ENCODE measurements at places on chromosomes 4 and X.

DNA sequence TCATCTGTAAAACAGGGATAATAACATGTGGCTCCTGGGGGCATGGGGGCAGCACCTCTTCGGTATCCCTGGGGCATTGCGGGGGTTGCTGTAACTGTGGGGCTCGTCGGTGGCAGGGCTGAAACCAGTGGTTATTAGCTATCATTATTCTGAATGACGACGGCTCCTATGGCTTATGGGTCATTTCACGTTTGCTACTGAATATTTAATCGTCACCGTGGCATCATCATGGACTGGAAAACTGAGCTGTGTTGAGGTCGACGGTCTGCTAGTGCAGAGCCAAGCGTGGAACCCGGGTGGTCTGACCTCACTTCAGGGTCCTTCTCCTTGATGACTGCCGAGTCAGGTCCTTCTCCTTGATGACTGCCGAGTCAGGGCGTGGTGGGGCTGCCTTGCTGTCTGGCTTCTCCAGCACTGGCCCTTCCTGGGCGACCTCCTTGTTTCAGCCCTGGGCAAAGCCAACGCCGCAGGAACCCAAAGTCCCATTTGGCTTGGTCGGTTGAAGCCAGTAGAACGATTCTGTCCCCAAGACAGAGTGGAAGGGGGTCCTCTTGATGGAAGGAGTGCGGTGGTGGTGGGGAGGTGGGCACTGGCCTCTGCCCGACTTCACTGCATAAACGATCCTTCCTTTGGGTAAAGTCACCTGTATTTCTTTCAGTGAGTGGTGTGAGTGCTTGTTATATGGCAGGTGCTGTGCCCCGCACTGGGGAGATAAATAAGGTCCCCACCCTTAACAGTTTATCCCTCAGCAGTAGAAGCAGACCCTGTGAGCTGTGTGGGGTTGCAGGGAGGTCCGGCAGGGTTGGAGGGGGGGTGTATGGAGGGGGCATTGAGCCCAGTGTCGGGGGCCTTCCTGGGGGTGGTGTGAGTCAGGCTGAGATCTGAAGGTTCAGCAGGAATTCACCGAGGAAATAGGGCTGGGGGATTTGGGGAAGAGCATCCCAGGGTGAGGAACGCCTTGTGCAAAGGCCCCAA lies 40.8 kb downstream of the PSAPL1 start:
- peak; percentile 54 for DNase-seq

DNA sequence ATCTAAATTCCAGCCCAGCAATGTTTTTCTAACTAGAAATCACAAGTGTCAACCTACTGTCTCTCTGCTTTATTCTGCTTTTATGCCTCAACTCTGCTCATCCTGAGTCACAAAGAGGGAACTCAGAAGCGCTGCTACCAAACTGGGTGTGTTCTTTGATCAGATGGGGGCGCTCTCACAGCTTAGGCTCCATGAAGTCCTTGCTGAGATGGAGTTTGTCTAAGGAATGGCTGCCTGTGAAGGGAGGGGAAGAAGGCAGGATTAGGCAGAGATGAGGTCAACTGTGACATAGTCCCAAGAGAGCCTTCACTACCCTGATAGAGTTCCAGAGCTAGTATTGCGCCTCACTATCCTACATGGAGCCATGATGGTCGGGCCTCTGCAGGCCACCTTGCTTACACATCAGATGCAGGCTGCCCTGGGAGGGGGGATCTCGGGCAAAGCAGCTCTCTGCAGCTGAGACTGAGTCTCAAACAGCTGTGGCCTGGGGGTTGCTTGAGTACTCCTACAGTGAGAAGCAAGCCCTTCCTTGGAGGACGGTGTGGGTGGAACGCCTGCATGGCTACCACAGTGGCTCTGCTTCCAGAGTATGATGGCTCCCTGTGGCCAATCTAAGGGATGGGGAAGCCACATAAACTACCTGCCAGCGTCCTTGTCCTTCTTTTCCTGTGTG lies 219.9 kb downstream of the CCNG2 start:
- no peak for DNase-seq

GRCh38 chr4:54149323-54149722 lies 49.4 kb downstream of the GSX2 start:
- DNase-seq, result no peak

DNA sequence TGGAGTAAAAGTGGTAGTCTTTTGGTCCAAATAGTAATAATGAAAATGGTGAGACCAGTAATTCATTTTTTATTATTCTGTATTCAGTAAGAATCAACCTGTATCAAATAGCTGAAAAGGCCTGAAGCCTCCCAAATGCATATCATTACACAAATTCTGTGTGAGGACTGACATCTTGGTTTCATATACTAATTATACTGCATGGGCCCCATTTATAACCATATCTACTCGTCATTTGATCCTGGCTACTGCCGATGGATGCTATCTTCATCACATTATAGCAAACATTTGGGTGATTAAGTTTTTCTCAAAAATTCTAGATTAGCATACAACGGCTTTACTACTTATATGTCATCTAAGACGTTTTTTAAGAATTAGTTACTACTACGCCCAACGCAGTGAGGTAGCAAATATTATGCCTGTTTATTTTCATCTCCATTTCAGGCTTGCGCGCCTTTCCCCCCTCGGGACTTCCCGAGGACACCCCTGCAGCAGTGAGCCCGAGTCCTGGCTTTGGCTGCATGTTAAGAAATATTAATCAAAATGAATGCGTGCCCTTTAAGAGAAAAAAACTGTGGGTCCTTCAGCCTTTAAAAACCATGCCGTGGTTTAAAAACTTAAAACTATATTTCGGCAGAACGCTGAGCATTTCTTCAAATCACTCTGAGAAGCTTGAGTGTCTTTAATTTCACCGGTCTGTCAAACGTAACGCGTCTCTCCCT lies 814 bp upstream of the MMAA start:
- no peak for DNase-seq

- no peak for DNase-seq
Measured at GRCh38 chr4:6198278-6198677, 2.1 kb downstream of the JAKMIP1 start.

- no peak for DNase-seq
Measured at GRCh38 chr4:120611092-120611491, 311.4 kb downstream of the PRDM5 start.

- DNase-seq, result no peak
Measured at GRCh38 chr4:106816496-106816895, 219.6 kb downstream of the DKK2 start.

DNA sequence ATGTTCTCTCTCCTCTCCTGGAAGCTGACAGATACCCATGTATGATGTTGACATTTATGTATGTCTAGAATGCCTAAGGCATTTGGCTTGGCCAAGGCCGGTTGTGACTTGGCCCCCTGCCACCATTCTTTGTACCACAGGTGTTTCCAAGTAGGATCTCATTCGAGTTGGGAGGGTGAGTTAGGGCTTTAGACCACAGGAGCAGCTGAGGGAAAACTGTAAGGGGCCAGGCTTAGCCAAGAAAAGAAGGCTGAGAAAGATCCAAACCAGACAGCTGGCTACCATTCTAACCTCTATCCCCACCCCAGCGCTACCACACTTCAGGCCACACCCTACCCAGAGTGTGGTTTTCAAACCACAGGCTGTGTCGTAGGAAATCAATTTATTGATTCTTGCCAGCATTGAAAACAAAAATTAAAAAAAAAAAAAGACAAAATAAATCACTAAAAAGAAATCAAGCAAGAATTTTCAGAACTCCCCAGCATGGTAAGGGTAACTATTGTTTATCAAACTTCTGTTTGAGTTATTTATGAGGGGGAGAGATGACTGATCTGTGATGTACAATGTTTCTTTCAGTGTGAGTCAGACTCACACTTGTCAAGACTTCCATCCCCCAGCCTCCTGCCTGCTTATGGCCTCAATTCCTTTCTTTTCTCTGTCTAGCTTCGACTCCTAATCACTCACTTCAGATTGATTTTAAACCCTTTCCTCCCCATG lies 9.9 kb downstream of the TMSB4X start:
- no peak for DNase-seq

DNA sequence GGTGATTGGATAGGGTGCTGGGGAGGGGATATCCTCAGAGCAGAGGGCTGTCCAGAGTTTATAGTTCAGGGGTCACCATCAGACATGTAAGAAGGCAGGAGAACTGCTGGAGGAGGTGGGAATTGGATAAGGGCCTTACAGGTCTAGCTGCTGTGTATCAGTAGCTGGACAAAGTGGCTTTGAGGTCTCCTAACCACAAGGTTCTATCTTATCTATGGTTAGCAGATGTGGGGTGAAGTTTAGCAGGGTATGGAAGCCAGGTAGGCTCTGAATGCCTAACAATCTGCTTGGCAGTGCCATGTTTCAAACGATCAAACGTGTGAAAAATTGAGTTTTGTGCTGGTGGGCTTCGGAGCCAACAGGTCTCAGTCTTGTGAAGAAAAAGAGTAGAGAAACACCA lies 32.1 kb upstream of the MAGEA8 start:
- DNase-seq, result no peak

- no peak for DNase-seq
Measured at GRCh38 chrX:154006947-154007346, 12.8 kb downstream of the IRAK1 start.

DNA sequence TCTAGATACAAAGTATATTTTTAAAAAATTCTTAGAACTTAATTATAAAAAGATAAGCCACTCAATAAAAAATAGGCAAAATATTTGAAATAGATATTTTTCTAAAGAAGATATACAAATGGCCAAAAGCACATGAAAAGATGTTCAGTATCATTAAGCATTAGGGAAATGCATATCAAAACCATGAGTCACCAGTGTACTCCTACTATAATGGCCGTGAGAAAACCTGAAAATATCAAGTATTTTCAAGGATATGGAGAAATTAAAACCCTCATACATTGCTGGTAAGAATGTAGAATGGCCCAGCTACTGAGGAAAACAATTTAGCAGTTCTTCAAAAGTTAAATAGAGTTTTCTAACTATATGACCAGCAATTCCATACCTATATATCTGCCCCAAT lies 337.9 kb downstream of the CAMK2D start:
- no peak for DNase-seq

DNA sequence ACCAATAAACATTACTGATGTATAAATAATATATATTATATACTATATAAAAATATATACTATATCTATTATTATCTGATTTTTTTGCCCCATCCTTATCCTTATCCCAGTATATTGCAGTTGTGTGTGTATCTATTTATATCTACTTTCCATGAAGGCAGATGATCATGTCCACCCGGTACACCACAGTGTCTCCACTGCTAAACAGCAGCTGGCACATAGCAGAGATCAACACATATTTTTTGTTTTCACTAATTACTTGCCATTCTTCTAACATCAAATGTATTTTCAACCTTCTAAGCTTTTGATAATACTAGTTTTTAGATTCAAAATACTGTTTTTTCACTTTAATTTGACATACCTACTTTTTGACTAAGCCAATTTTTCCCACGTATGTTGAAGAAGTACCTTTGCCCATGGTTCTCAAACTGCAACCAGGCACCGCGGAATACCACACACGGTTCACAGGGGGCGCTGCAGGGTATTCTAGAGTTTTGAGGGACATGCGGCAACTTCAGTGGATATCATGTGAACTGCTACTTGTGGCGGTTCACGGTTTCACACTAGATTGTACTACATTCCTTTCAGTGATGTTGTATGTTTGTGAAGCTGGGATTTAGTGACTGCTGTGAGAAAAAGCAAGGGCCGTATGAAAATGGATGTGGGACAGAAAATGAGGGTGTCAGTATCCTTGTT lies 182.5 kb upstream of the NPY2R start:
- DNase-seq, result peak; percentile 84

GRCh38 chr4:84145176-84145575 lies 353.9 kb downstream of the NKX6-1 start:
- DNase-seq, result no peak

All from islet precursor cell (in vitro differentiated cells).